ENCODE measurements at places on chromosomes 1 and 21.

DNA sequence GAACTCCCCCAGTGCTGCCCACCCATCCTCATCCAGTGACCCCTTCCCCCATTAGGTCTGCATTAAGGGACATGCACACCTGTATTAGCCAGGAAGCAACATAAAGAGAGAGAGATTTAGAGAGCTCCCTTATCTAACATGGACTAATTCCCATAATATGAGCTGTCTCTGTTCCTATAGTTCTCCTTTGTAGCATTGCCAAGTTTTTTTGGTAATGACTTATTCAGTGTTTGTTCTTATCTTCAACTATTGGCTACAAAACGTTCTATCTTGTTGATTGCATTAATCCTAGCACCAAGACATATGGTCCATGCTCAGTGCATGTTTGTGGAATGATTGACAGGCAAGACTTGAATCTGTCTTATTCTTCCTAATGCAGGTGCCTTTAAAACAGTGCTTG is 264.0 kb downstream of the ADGRL2 start:
- DNase-seq: no peak

GRCh38 chr1:225508538-225509375 is 80.9 kb upstream of the LBR start:
- no peak for DNase-seq

- DNase-seq: no peak
These were observed 4.1 kb downstream of the PTPRU start for GRCh38 chr1:29240400-29240837.

DNA sequence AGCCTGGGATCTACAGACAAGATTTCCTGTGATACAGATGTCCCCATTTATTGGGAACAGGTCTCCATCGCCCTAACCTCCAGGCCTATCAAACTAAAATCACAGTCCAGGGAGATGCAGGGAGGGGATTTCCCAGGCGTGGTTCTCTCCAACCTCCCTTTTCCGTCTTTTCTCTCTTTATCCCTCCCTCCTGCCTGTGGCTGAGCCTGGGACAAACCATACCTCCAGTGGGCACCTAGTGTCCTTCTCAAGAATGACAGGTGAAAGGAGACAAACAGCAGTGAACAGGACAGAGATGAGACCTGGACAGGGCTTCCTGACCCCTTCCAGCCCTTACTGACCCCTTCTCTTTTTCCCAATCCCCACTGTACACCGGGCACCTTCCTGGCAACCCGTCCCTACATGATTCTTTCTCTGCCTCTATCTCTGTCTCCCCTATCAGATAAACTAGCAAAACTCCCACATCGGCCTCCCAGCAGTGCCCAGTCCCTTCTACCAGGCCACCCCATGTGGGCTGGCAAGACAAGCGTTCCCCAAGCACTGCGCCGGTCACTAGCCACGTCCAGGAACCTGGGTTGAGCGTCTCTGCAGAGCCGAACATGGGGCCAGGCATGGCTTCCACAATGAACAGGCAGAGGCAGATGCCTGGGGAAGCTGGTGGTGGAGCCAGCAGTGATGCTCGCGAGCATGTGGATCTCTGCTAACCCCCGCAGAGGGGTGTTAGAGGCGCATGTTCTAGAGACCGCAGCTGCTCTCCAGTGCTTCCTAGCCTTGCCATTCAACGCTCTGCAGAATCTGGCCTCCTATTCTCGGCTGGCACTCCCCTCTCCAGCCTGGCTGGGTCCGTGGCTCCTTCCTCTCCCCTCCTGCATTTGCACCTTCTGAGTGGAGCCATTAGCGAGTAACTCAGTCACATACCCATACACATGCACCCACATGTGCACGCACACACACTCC is 54.7 kb downstream of the ELK4 start:
- DNase-seq: no peak

GRCh38 chr1:1085911-1086841 is 12.1 kb upstream of the RNF223 start:
- no peak for DNase-seq

DNA sequence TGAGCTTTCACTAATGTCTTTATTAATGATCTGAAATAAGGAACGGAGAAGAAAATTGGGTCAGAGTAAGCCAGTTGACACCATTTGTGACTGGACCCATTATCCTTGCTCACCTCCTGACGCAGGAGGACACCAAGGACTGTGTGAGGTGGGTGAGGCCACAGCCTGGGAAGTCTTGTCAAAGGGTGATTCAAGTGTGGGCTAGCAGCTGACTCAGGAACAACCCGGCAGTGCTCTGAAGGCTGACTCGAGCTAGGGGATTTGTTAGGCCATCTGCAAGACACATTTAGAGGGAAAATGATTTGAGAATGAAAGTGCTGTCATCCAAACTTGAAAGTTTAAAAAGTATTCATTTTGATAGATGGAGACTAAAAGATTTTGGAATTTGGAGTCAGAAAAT is 21.2 kb downstream of the PRRX1 start:
- DNase-seq: no peak

GRCh38 chr1:13674377-13674776 is 25.6 kb upstream of the PRDM2 start:
- DNase-seq: no peak

DNA sequence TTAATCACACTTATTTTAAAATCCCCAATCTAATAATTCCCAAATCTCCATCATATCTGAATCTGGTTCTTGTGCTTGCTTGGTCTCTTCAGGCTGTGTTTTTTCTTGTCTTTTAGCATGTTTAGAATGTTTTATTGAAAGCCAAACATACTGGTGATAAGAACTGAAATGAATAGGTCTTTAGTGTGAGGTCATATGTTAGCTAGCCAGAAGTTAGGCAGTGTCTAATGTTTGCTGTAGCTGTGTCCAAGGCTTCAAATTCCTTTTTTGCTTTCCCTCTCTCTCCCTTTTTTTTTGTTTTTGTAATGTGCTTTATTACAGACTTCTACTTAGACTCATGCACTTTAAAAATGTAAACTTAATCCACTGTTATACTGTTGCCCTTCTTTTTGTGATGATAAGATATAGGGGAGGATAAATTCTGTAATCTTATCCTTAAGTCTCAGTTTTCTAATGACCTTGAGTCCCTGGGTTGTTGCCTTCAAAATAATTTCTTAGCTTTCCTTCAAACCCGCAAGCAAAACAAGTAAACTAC is 725.1 kb downstream of the BRINP3 start:
- no peak for DNase-seq

- DNase-seq: no peak
These were observed 171.0 kb downstream of the ZZZ3 start for GRCh38 chr1:77511440-77511840.
